ENCODE measurements at places on chromosomes 16 and 17. TPM values are rescaled to one million over a fixed set of nuclear protein-coding genes. Genes with fewer than 3 reads are reported as not detected.

Gene SEZ6L2
- total RNA-seq = 70.7 TPM

Gene C1QL1
- total RNA-seq = 9.5 TPM

Gene TNFRSF17
- not detected for total RNA-seq

Gene KRTAP9-2
- total RNA-seq = not detected

Gene CES5A
- total RNA-seq = not detected

Gene UNC13D
- 12.7 TPM for total RNA-seq

Gene IGF2BP1
- 109 TPM for total RNA-seq

Gene SLC6A2
- total RNA-seq = 0.10 TPM

Gene CA5A
- total RNA-seq = not detected

Gene HBA2
- total RNA-seq = not detected

Gene HGS
- 240 TPM for total RNA-seq

Gene MT1M
- 1.8 TPM for total RNA-seq

Gene RASL10B
- total RNA-seq = 4.3 TPM

Gene SLC5A2
- 0.15 TPM for total RNA-seq

Gene OR4D1
- 0.05 TPM for total RNA-seq
